ENCODE measurements at places on chromosomes 6 and 20.

DNA sequence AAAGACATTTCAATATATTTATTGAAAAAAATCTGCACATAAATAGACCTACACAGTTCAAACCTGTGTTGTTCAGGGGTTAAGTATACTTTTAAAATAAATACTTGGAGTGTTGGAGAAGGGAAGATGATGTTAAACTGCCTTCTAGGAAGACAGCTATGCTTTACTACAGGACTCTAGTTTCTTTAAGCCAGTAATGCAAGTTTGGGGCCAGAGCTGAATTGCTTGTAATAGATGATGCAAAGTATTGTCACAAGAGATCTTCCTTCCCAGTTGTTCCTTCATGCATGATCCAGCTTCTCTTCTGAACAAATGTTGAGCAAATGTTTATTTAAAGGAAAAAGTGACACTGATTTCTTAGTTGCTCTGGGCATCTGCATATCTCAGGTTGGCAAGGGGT lies 20.2 kb upstream of the RIMS4 start:
- no peak for DNase-seq

DNA sequence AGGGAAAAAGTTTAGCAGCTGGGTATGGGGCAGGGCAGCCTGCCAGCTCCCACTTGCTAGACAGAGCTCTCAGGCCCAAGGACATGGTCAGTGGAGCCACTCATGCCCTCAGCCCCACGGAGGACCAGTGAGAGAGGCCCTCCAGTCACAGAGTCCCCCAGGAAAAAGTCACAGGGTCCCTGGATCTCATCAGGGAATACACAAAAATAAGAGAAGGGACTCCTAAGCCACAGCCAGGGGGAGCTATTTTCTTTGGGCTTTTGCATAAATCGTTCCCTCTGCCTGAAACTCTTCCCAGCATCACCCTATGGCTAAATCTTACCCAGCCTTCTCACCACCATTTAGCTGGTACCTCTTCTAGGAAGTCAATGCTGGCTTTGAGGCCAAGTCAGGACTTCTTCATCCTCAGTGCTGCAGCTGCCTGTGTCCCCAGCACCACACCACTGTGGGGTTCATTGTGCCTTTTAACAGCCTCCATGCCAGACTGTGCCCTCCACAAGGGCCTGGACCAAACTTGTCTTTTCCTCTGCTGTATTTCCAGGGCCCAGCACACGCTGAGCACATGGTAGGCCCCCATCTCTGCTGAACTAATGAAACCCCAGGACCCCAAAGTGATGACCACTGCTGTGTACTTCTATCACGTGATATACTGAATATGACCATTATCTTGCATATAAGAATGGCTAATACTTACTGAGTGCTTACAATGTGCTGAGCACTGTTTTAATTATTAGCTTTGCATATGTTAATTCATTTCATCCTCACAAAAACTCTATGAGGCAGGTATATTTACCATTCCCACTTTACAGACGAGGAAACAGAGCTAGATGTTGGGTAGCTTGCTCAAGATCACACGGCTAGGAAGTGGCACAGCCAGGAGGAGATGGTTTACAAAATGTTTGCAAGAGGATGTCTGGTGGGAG lies 2.0 kb downstream of the ZNF335 start:
- peak; percentile 23 for DNase-seq

- no peak for DNase-seq
These were observed 124.8 kb downstream of the PRKN start for GRCh38 chr6:162602759-162603158.

GRCh38 chr20:24998631-24999445 lies 6.3 kb upstream of the APMAP start:
- no peak for DNase-seq

- no peak for DNase-seq
These were observed 237.7 kb upstream of the PRND start for GRCh38 chr20:4483961-4484360.

GRCh38 chr6:37142050-37142614 lies 27.8 kb upstream of the PIM1 start:
- DNase-seq = no peak

DNA sequence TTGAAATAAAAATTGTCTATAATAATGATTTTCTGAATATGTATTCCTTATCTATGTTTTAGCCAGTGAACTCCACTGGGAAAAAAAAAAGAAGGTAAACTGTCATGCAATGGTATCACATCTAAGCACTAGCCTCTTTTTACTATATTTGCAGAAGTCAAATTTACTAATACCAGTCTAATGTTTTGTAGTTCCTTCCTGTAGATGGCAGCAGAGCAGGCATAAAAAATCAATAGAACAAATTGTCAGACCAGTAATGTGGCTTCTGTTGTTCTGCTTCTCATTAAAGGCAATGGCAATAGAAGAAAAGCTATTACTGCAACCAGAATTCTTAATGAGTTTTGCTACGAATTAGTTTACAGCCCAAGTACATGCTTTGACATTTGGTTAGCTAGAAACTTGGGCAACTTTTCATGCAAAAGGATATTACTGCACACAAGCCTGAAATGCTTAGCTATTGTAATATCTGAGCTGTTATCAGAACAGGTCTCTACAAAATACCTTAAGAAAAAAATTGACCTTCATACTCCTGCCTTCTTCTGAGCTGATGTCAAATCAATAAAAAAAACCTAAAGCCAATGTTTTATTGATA lies 476.9 kb downstream of the KHDRBS2 start:
- DNase-seq = no peak

GRCh38 chr6:82371799-82372546 lies 8.4 kb downstream of the TPBG start:
- peak; percentile 77 for DNase-seq

- no peak for DNase-seq
These were observed 1.2 kb upstream of the PI3 start for GRCh38 chr20:45173522-45173921.

DNA sequence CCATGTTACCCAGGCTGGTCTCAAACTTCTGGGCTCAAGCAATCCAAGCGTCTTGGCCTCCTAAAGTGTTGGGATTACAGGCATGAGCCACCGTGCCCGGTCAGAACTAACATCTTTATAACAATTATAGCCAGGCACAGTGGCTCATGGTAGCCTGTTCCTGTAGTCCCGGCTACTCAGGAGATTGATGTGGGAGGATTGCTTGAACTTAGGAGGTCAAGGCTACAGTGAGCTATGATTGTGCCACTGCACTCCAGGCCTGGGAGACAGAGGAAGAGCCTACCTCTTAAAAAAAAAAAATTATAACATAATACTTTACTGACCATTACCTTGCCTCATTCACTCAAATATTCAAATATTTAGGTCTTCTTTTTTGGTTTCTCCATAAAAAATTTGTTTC lies 16.8 kb upstream of the MYMX start:
- no peak for DNase-seq

DNA sequence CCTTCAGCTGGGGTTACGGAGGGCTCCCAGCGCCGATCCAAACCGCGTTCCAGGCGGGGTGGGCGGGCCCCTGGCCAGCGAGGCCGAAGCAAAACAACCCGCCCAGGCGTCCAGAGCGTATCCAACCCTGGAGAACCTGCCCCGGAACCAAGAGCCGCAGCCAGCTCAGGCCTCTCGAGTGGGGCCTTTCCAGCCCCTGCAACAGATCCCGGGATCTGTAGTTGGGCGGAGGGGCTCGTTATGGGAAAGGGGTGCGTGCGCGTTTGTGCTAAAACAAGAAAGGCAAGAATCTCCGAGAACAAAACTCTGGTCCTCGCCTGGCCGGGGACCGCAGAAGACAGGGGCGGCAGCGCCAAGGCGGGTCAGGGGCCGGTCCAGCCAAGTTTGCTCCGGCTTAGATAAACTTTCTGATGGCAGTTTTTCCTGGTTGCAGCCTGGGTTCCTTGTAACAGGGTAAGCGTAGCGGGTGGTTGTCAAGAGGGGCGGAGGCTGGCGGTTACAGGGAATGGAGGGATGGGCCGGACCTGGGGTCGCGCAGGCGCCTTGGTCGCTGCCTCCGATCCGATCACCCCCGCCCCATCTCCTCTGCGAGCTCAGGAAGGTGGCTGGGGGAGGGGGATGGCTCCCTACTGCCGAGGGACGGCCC lies 448 bp upstream of the RIN2 start:
- peak; percentile 82 for DNase-seq

- no peak for DNase-seq
These were observed 31.3 kb downstream of the MBOAT1 start for GRCh38 chr6:20180935-20181334.

DNA sequence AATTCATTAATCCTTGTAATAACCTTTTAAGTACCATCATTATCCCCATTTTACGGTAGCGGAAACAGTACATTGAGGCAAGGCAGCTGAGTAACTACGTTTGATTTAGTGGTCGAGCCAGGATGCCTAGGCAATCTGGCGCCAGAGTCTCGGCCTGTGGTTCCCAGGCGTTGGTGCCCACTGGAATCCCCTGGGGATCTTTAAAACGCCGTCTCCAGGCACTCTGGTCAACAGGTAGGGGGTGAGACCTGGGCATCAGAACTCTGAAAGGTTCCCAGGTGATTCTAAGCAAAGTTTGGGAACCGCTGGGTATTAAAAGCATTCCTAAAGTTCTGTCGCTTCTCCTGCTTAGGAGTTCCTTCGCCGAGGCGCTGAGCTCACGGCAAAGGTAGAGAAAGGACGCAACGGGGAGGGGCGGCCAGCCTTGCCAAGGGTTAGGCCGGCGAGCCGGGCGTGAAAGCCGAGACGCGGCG lies 939 bp downstream of the DTNBP1 start:
- no peak for DNase-seq

DNA sequence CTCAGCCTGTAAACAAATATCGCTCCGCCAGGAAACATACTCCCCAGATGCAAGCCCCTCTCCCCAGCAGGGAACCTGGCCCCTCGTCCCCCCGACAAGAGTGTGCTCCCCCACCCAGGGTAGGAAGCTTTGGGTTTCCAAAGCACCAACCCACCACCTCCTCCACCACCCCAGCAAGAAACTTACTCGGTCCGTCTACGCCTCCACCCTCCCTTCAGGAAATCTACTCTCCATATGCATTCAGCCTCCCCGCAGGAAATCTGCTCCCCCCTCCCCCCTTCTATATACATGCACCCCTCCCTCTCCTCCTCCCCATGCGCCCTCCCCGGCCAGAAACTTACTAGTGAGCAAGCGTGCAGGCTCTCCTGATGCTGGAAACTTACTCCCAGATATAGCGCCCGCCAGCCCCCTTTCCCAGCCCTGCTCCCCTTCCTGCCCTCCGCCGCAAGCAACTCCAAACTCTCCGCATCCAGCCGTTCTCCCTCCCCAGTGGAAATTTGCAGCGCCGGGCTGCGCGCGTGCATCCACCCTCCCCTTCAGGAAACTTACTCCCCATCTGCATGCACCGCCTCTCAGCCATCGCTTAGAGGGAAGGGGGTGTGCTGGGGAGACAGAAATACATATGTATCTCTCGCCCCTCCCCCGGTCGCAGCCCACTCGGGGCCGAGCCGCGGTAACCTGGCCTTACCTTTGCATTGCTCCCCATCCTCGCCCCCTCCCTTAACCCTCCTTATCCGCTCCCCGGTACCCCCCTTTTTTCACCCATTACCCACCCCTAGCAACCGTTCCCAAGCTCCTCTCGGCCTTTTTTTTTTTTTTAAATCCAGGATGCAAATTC lies at the start of gene TRERF1:
TSS of gene TRERF1 (minus strand) at position 594 of the 838 bp plus-strand sequence. CDS start 182,336 bp downstream, outside the sequence.
- DNase-seq = peak; percentile 67

- DNase-seq = no peak
These were observed 791.0 kb upstream of the HS3ST5 start for GRCh38 chr6:115133790-115134189.

GRCh38 chr6:41568585-41569384 lies 22.6 kb downstream of the FOXP4 start:
- no peak for DNase-seq

DNA sequence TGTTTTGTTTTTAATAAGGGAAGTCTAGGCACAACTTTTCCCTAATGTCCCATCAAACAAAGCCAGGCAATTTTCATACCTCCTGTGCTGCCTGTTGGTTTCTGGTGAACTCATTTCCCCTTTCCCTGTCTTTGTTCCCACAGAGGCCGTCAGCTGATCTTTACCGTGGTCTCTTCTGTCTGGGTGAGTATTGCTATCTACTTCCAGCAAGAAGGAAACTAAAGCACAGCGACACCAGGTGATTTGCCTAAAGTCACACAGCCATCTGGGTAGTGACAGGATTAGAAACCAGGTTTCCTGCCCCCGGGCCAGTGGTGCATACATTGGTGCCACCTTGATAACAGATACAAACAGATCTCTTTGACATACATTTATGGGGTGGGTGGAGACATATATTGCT lies 59.6 kb downstream of the RAB44 start:
- DNase-seq = no peak

DNA sequence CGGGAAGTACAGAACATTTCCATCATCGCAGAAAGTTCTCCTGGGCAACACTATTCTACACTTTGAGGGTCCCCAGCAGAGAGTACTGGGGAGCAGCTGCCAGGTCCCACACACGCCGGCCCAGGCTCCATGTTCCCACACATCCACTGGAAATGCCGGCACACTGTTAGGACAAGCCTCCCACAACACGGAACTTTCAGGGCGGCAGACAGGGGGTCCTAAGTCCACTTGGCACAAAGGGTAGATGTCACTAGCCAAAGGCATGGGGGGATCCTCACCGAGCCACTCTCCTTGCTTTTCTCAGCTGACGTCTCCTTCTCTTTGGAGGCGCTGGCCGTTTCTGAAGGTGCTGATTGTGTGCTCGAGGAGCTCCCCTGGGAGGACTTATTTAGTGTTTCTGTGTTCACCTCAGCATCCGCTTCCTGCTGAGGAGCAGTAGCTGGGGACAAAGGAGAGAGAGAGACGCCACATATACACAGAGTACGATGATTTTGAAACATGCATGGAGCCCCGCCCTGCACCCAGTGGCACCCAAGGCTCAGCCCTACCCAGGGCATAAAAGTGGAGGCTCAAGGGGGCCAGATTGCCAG lies 135.4 kb downstream of the ZMYND8 start:
- no peak for DNase-seq

DNA sequence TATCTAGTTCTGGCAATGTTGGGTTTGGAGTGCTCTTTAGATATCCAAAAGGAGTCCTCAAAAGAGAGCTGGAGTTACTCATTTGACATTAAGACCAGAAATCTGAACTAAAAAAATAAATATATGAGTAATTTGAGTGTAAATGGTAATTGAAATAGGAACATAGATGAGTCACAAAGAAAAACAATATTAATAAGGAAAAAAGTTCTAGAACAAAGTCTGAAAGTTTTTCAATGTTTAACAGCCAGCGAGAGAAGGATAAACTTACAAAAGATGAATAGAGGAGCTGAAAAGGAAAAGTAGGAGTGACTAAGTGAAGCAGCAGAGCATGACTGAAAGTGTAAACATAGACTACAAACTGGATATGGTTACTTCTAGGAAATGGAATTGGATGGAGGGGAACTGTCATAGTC lies 46.8 kb downstream of the EPM2A start:
- DNase-seq = no peak
